H9 (cell line): ENCODE measurements at places on chromosomes 16 and 17. TPM values are rescaled to one million over a fixed set of nuclear protein-coding genes. Genes with fewer than 3 reads are reported as not detected.

DNA sequence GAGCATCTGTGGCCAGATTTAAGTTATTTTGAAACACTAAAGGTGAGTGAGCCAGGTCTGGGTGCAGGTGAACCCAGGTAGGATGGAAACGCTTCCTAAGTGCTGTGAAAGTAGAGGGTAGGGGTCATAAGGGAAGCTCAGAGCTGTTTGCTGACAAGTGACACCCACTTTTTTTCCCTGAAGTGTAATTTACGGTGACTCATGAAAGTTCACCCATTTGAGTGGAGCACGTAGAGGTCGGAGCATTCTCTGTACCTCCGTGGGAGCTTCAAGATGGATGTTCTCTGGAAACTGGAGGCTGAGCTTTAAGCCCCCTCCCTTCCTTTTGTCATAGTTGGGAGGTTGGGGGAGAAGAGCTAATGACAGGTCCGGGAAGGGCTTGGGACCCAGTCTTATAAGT is 44.3 kb downstream of the MPRIP start:
- H3K4me3 ChIP-seq: no peak overlapping the region
- no peak overlapping the region for H3K27ac ChIP-seq
- DNase-seq: no peak
- peaks cover 9% of the 10 kb centered on the region for H3K36me3 ChIP-seq
- H3K27me3 ChIP-seq: no peaks in the 10 kb centered on the region

GRCh38 chr17:7285679-7286078 is 4.2 kb downstream of the SLC2A4 start:
- no peak overlapping the region for H3K27ac ChIP-seq
- H3K4me3 ChIP-seq: 0 out of 3 replicates have a peak overlapping the region, but pooled peaks have one; percentile 14
- H3K27me3 ChIP-seq: no peaks in the 10 kb centered on the region

DNA sequence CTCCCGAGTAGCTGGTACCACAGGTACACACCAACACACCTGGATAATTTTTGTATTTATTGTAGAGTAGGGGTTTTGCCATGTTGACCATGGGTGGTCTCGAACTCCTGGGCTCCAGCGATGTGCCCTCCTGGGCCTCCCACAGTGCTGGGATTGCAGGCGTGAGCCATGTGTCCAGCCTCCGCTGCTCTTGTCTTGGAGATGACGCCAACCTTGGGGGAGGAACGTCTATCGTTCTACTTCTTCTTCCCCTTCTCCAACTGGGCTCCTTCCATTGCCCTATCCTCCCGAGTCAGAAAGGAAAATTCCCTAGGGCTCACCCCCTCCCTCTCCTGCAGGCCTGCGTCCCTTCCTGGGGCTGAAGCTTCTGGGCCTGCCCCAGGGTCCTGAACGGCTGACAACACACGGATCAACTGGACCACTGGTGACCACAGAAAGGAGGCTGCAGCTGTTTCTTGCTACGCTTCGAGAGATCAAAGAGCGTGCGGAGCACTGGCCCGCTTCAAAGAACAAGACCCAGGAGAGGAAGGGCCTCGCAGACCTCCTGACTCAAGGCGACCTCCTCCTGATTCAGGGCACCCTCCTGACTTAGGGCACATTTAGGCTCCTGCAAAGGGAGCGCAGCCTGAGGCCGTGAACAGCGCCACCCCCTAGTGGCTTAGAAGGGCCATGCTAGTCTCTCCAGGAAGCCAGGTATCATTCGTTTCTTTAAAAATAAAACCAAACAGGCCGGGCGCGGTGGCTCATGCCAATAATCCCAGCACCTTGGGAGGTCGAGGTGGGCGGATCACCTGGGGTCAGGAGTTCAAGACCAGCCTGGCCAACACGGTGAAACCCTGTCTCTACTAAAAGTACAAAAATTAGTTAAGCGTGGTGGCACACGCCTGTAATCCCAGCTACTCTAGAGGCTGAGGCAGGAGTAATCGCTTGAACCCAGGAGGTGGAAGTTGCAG is 48.5 kb upstream of the HELZ start:
- H3K27ac ChIP-seq: no peak overlapping the region
- H3K4me1 ChIP-seq: no peaks in the 10 kb centered on the region; the same call in 1 of the 2 replicates
- H3K27me3 ChIP-seq: no peaks in the 10 kb centered on the region
- DNase-seq: peak; percentile 93

- no peak overlapping the region for H3K27ac ChIP-seq
- H3K36me3 ChIP-seq: no peaks in the 10 kb centered on the region
- H3K4me1 ChIP-seq: no peaks in the 10 kb centered on the region; the same call in 1 of the 2 replicates
- no peak overlapping the region for H3K4me3 ChIP-seq
Observed at GRCh38 chr17:80645706-80646325, 101.2 kb downstream of the RPTOR start.

- H3K4me3 ChIP-seq: peak overlapping the region; percentile 43; the same call in 1 of the 3 replicates
- no peaks in the 10 kb centered on the region for H3K27me3 ChIP-seq
- H3K4me1 ChIP-seq: no peaks in the 10 kb centered on the region
- H3K36me3 ChIP-seq: no peaks in the 10 kb centered on the region
Observed at GRCh38 chr16:10871157-10871991, 5.6 kb upstream of the CIITA start.

DNA sequence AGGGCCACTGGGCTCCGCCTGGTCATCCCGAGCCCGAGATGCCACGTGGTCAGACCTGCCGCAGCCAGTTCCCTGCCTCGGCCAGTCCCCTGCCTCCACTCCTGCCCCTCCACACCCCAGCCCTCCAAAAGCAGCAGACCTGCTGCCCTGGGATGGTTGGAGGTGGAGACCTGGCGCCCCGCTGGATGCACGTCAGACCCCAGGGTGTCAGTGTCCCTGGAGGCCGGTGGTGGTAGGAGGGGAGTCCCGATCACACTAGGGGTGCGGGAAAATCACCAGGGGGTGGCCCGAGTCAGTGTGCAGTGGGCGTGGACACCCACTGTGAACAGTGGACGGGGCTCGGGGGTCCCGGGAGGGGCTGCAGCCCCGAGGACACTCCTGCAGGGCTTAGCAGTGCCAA is 26.9 kb downstream of the TPSG1 start:
- DNase-seq: no peak
- no peak overlapping the region for H3K4me3 ChIP-seq
- H3K27ac ChIP-seq: no peak overlapping the region
- no peaks in the 10 kb centered on the region for H3K4me1 ChIP-seq

GRCh38 chr16:79042886-79043285 is 557.7 kb downstream of the MAF start:
- no peaks in the 10 kb centered on the region for H3K4me1 ChIP-seq
- no peak overlapping the region for H3K27ac ChIP-seq
- no peak overlapping the region for H3K4me3 ChIP-seq
- no peaks in the 10 kb centered on the region for H3K36me3 ChIP-seq
- no peak for DNase-seq

- no peaks in the 10 kb centered on the region for H3K36me3 ChIP-seq
- DNase-seq: peak; percentile 40
- peaks cover 10% of the 10 kb centered on the region; the same call in 1 of the 2 replicates for H3K27me3 ChIP-seq
Observed at GRCh38 chr17:35314415-35315216, 58.8 kb downstream of the SLFN11 start.

DNA sequence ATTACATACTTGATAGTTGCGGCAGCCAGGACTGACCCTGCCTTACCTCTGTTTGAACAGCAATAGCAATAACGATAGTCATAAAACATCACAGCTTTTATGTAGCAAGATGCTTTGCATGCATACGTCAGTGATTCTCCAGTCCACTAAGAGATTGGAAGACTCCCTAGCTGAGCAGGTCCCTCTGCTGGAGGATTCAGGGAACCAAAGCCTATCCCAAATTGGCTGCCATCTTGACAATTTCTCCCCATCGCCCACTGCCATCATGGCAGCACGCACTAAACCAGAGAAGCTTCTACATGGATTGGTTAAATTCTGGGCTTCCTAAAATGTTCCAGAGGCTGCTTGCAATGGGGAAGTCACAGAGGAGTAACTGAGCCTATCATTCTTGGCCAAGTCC is 360.6 kb upstream of the XYLT1 start:
- H3K4me3 ChIP-seq: no peak overlapping the region
- no peaks in the 10 kb centered on the region for H3K27me3 ChIP-seq
- no peaks in the 10 kb centered on the region; the same call in 1 of the 2 replicates for H3K4me1 ChIP-seq
- H3K27ac ChIP-seq: no peak overlapping the region
- H3K36me3 ChIP-seq: no peaks in the 10 kb centered on the region

- no peaks in the 10 kb centered on the region for H3K4me1 ChIP-seq
- H3K27ac ChIP-seq: no peak overlapping the region
- no peaks in the 10 kb centered on the region for H3K27me3 ChIP-seq
- no peaks in the 10 kb centered on the region for H3K36me3 ChIP-seq
- DNase-seq: no peak
- H3K4me3 ChIP-seq: no peak overlapping the region
Observed at GRCh38 chr16:67283826-67284555, 4.7 kb downstream of the PLEKHG4 start.

DNA sequence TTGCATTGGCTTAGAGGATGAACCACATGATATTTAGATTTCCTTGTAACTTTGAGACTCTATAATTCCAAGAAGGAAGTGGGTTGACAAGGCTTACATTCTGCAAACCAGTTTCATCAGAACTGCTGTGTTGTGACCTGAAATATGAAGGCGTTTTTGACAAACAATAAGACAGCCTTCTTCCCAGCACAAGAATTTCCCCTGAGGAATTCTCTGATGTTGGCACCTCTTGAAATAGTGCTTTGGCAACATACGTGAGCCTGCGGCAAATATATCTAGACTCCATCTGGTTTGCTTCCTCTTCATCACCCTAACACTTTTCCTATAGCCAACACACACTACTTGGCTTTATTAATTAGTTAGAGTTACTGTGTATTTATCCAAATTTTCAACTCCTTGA is 585.5 kb upstream of the SOX9 start:
- H3K4me1 ChIP-seq: no peaks in the 10 kb centered on the region
- H3K27ac ChIP-seq: no peak overlapping the region

DNA sequence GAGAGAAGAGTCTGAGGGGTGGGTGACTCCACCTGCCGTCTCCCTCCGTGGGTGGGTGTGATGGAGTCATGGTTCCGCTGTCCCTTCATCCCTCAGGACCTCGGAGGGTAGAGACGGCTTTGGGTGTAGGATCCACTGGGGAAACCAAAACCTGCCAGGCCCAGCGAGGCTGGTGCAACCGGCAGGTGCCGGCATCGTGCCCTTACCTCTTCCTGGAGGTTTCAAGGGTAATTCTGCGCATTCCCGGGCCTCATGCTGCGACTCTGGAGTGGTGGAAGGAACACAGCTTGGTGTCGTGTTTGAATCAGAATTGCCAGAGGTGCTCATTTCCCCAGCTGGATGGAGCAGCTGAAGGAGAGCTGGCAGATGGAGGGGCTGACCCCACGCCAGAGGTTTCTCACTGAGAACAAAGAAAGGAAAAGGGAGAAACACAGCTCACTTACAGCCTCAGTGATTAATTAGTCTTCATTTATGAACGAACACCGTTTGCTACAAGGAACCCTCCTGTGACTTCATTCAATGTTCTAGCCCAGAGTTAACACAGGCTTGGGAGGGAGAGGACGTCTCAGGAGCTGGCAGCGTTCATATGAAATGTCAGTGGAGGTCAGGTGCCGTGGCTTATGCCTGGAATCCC is 16.3 kb upstream of the ATP2A3 start:
- no peaks in the 10 kb centered on the region for H3K36me3 ChIP-seq
- peak overlapping the region; percentile 37; the same call in 1 of the 3 replicates for H3K4me3 ChIP-seq
- peak; percentile 48 for DNase-seq
- no peaks in the 10 kb centered on the region for H3K27me3 ChIP-seq
- no peak overlapping the region for H3K27ac ChIP-seq
- no peaks in the 10 kb centered on the region for H3K4me1 ChIP-seq

DNA sequence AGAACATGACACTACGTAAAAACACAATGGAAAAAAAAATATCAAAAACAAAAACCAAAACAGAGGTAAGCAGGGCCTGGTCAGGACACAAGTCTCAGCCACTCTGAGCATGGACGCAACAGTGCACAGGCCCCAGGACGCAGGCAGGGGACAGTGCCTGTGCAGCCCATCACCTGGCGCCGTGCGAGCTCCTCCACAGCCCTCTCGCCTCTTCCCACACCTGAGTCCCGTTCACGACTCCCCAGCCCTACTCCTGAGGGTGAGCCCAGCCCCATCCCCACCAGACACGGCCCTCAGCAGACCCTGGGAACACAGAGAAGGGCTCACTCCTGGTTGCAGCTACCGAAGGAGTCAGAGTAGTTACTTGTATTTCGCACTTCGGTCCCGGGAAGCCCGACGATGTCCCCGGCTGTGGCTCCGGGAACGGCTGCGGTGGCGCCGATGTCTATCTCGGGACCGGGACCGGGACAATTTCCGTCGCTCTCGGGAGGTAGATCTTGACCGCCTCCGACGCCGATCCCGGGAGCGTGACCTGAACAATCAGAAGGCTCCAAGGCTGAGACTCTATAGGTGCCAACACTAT is 9.4 kb downstream of the HBQ1 start:
- no peak overlapping the region for H3K4me3 ChIP-seq
- no peaks in the 10 kb centered on the region for H3K4me1 ChIP-seq
- no peak overlapping the region for H3K27ac ChIP-seq
- DNase-seq: no peak
- no peaks in the 10 kb centered on the region for H3K27me3 ChIP-seq

DNA sequence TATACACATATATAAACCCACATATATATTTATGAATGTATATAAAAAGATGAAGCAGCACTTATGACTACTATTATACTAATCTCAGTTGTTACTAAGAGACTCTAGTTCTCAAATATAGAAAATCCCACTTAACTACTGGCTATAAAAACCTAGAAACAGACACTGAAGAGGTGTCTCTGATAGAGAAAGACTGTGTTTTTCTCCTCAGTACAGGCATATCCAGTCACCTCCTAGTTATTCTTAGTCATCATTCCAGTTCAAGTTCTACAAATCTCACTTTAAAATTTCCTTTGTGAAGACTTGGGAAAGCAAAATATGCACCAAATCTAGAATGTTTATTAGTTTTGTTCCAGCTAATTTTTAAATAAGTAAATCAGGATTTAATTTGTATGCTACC is 93.9 kb downstream of the STH start:
- no peaks in the 10 kb centered on the region for H3K4me1 ChIP-seq
- H3K36me3 ChIP-seq: peaks cover 25% of the 10 kb centered on the region
- H3K27me3 ChIP-seq: no peaks in the 10 kb centered on the region
- H3K4me3 ChIP-seq: no peak overlapping the region
- no peak overlapping the region for H3K27ac ChIP-seq
- no peak for DNase-seq

- no peaks in the 10 kb centered on the region for H3K4me1 ChIP-seq
- H3K27ac ChIP-seq: no peak overlapping the region
- H3K36me3 ChIP-seq: no peaks in the 10 kb centered on the region
Observed at GRCh38 chr16:7037495-7037894, 295.1 kb upstream of the RBFOX1 start.

- H3K4me1 ChIP-seq: no peaks in the 10 kb centered on the region
- no peak within 1 kb of the TSS for H3K27ac ChIP-seq
- peak; percentile 98 for DNase-seq
Observed at GRCh38 chr16:2429034-2429770, at the start of gene CCNF. CCNF (plus strand) TSS chr16:2429447; CDS start chr16:2429482, 35 bp downstream.

DNA sequence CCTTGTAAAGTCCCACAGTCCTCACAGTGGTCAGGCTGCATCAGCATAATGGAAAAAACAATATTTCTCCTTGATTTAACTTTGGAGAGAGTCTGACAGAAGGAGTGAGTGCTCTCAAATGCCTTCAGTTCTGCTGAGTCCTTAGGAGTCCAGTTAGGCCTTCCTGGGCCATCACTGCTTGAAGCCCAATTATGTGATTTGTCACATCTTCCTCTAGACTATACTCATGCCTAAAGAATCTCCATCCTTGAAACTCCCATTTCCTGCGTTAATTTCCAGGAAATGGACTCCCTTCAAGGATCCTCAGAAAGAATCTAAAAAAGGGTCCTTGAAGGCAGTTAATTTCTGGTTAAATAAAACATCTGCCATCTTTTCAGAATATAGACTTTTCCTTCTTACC is 52.8 kb downstream of the SLFN5 start:
- DNase-seq: no peak
- H3K4me1 ChIP-seq: no peaks in the 10 kb centered on the region
- no peaks in the 10 kb centered on the region for H3K27me3 ChIP-seq
- H3K36me3 ChIP-seq: peaks cover 34% of the 10 kb centered on the region

MYH13 gene
- total RNA-seq: not detected in 2 replicates

CD300E gene
- not detected in 2 replicates for total RNA-seq

KRT34 gene
- total RNA-seq: not detected in 2 replicates

CES4A gene
- total RNA-seq: 1.8 and 1.9 TPM in 2 replicates

ZG16 gene
- not detected in 2 replicates for total RNA-seq

SSTR5 gene
- 0.22 and 0.37 TPM in 2 replicates for total RNA-seq
